ENCODE measurements at places on chromosomes 3 and 15.
A peak's percentile ranks its signal among the peaks of the same experiment; 100 is the strongest.

- DNase-seq: no peak
Measured at GRCh38 chr15:67865331-67865730, 25.5 kb upstream of the RNU6-1 start.

DNA sequence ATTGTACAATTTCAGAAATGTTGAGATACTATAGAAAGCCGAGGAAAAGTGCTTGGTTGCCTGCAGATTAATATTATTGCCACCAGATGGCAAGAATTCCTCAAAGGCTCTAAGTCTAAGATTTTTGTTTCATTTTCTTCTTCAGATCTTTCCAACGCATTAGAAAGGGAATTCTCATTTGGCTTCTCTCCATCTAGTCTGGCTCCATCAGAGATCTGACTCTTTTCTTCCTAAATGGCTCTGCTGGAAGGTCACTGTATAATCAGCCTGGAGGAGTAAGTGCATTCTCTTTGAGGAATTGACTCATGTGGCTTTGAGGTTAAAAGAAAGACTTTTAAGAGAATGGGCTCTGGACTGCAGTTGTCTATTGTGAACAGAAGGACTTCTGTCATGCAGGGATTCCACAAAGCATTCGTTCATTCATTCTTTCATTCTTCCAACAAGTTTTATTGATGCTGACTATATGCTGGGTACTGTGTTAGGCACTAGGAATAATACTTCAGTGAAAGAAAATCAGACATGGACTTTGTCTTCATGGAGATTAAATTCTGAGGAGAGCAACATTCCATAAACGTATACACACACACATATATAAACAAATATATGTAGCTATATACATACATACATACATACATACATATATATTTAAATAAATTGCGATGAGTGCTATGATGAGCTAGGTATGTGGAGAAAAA, 55.3 kb downstream of the SLC28A2 start:
- no peak for DNase-seq

GRCh38 chr3:162171970-162172369, 675.4 kb downstream of the OTOL1 start:
- DNase-seq: no peak

DNA sequence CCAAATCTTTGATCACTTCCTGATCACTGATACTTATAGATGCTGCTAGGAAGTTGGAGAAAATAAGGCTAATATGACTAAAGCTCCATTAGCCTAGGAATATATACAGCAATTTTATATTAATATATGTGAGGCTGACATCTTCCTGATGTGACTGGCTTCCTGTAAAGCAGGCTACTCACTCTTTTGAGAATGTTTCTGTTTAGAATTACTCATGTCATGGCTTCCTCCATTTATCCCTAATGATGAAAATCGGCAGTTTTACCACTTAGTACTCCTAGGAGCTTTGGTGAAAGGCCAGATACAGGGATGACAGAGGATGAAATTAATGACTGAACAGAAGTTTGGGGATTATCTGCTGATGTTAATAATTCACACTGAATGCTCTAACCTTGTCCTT, 3.9 kb upstream of the MAP1A start:
- DNase-seq: no peak

GRCh38 chr3:84621823-84622222, 337.0 kb upstream of the CADM2 start:
- DNase-seq: no peak

DNA sequence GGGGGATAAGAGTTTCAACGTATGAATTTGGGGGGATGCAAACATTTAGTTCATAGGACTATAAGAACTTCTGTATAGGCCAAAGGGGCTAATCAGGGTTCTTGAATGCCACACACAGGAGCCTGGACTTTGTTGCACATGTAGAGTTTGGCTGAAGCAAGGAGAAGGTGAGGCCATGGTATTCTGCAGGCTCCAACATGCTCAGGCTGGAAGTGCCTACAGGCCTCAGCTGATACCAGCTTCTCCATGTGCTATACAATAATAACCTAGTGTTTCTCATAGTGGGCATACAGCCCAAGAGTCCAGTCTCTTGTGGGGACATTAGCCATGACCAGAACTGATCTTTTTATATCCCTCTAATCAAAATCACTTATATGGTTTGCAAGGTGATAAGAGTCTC, 399.7 kb upstream of the MCTP2 start:
- DNase-seq: no peak

GRCh38 chr3:149579838-149580542, 77.8 kb downstream of the WWTR1 start:
- DNase-seq: peak; percentile 21

DNA sequence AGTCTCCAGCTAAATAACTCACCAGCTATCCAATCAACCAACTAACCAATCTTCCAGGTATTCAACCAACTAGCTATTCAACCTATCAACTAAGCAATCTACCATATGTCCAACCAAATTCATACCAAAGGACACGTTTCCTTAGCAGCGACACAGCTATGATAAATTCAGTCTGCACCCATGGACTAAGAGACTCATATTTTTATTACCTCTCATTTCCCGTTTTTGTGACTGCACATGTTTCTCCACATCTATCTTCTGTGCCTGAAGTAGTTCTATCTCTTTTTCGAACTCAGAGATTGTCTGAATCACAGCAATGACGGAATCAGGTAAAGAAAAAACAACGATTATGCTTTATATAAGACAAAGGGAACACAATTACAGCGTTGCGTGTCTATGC, 34.0 kb upstream of the GNB5 start:
- no peak for DNase-seq

DNA sequence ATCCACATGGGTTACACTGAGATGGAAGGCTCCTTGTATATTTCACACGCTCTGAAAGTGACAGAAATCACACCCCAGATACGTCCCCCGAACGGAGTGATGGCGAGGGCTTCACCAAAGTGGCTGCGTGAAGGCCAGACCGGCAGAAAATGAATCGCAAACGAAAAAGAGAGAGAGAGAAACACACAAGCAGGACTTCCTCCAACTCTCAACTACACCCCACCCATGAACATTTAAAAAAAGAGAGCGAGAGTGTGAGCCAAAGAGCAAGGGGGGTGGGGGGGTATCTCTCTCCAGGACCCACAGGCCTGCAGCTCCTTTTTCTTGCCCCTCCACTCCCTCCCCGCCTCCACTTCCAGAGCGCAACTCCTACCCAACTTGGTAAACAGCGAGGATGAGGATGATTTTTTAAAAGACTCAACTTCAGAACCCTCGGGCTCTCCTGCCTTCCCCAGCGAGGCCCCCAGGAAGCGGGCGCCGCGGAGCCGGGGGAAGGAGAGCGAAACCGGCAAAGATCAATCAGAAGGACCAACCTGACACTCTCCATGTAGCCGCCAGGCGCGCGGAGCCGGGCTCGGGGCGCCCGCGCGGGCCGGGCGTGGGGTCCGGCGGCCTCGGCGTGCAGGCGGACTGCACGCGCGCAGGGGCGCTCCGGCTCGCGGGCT, 519.1 kb downstream of the FOXP1 start:
- peak; percentile 45 for DNase-seq

GRCh38 chr3:46998121-46998851, 18.8 kb downstream of the NBEAL2 start:
- peak; percentile 78 for DNase-seq

- no peak for DNase-seq
Measured at GRCh38 chr3:32256206-32256605, 17.7 kb downstream of the CMTM8 start.

- no peak for DNase-seq
Measured at GRCh38 chr15:27595211-27595610, 503.9 kb downstream of the OCA2 start.

- DNase-seq: no peak
Measured at GRCh38 chr3:186598108-186598784, 14.6 kb upstream of the AHSG start.

DNA sequence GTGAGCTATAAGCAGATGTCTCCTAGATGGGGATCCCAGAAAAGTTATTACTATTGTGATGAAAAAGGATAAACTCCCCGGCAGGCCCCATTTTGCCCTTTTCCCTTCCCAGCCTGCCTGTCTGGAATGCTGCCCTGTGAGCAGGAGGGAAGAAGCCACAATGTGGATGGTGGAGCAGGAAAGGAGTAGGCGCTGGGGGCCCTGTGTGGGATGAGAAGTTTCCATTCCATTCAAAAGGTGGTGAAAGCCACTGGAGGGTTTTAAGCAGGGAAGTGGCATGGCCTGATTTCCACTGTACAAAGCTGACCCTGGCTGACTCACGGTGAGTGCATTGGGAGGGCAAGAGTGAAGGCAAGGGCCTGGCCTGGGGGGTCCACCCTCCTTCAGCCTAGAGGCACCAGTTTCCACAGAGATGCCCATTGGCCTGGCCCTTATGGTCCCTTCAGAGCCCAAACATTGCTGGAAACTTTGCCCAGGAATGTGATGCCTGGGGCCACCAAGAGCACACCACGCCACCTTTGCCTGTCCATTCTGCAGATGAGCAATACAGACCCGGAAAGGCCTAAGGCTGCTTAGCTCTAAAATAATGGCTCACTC, 206.9 kb downstream of the RPLP1 start:
- no peak for DNase-seq

DNA sequence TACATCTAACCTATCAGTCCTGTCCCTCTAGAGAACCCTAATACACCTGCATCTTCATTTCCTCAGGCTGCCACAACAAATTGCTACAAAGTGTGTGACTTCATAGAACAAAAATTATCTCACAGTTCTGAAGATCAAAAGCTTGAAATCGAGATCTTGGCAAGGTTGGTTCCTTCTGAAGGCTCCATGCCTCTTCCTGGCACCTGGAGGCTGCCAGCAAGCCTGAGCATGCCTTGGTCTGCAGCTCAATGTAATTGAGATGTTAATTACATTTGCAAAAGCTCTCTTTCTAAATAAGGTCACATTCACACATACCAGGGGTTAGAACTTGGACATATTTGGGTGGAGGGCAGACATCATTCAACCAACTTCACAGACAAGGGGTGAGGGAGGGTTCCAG, 86.4 kb upstream of the ABHD17C start:
- no peak for DNase-seq

DNA sequence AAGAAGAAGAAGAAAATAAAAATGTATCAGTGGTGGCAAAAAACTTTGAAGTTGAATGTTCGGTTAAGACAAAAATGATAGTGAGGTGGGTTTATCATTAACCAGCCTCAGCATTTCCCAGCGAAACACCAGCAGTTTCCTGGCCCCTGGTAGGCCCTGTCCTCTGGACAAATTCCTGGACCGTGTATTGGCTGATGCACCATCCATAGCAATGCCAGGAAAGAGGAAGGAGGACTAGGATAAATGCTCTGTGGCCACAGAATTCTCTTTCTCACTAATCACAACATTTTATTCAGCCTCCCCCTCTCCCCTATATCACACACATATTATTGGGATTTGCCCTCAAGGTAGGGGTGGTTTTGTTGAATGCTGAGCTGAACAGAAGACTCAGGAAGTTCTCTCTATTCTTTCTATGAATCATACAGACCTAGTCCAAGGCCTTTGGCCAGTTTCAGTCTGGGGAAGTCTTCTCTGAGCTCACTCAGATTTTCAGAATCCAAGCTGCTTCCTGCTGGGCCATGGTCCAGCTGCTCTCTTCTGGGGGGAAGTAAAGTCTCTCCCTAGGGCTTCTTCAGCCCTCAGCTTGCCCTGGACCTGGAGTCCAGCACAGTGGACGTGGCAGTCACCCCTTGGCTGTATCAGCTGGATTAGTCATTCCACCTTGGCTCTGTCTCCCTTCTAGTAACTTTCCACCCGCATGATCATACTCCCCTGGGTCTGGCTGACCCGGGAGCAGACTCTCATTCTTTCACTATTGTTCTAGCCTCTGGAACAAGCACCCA, 27.6 kb downstream of the SLC28A1 start:
- DNase-seq: no peak

DNA sequence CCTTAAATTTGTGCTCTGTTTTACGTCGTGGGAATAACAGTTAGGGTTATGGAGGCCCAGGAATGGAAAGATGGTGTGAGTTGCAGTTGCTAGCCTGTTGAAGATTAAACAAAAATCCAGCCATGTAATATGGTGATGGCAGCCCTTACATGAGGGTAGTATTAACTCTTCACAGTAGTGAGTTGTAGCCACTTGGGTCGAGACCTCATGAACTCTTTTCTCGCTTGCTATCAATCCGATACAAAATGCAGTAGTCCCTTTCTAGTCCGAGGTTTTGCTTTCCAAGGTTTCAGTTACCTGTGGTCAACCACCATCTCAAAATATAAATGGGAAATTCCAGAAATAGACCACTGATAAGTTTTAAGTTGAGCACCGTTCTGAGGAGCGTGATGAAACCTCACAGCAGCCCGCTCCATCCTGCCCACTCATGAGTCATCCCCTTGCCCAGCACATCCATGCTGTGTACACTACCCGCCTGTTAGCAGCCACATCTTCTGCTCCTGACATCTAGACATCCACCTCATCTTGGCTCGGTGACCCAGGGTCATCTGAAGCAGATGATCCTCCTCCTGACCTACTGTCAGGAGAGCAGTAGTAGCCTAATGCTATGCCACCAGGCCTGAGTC, 177.9 kb downstream of the CDIN1 start:
- DNase-seq: peak; percentile 1

DNA sequence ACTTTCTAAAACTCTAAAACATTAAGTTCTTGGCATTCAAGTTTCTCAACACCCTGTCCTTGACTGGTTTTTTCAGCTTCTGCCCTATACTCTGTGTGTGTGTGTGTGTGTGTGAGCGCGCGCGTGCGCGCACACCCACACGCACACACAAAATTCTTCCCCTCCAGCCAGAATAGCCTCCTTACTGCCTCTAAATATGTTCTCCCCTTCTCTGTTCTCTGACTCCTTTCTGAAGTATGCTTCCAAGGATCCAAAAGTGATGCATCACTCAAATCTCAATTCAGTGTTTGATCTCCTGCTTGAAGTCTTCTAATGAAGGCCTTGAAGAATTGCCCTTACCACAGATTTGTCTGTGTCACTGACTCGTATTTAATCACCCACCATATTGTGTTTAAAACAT, 129.8 kb downstream of the SLC25A26 start:
- no peak for DNase-seq

- peak; percentile 10 for DNase-seq
Measured at GRCh38 chr15:75929799-75930565, 26.3 kb downstream of the FBXO22 start.

DNA sequence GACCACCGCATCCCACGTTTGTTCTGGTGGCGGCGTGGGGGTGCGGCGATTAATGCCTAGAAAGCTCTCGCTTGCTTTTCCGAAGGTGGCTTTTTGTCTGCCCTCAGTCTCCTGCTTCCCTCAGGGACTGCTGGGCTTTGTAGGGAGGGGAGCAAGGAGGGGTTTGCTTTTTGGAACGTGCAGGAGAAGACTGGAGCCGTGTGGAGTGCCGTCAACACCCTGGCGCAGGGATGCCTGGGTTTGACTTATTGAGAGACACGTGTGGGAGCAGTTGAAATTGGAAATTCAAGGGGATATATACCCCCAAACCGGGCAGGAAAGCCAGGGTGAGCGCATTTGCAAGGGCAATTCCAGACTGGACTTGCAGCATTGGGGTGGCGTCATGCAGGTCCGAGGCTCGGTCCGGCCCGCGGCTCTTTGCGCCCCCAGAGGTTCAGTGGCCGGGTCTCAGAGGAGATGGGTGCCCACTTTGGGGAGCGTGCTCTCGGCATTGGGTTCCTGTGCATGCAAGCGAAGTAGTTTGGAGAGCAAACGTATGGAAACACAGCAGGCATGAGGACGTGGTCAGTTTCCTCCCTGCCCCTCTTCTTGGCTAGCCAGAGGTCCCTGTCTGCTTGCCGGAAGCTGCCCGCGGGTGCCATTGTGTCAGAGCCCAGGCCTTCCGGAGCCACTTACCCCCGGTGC, 2.1 kb downstream of the EPHB1 start:
- DNase-seq: no peak
